ENCODE measurements at places on chromosomes 5 and 9.
A peak's percentile ranks its signal among the peaks of the same experiment; 100 is the strongest.

GRCh38 chr5:67014191-67014590 is 182.4 kb downstream of the CD180 start:
- no peak for DNase-seq

DNA sequence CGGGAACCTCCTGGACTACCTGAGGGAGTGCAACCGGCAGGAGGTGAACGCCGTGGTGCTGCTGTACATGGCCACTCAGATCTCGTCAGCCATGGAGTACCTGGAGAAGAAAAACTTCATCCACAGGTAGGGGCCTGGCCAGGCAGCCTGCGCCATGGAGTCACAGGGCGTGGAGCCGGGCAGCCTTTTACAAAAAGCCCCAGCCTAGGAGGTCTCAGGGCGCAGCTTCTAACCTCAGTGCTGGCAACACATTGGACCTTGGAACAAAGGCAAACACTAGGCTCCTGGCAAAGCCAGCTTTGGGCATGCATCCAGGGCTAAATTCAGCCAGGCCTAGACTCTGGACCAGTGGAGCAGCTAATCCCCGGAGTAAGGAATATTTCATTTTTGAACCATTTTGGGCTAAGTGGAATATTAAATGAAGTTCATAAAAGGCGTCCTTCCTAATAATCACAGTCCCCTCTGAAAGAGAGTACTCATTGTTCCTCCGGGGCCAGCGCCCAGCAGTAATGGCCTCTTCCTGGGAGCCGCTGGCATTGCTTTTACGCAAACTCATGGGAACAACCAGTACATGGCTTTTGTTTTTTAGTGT is 23.6 kb downstream of the QRFP start:
- no peak for DNase-seq

- DNase-seq = no peak
Measured at GRCh38 chr5:40442346-40442745, 237.4 kb upstream of the PTGER4 start.

- DNase-seq = no peak
Measured at GRCh38 chr5:167923396-167923795, 368.0 kb upstream of the WWC1 start.

DNA sequence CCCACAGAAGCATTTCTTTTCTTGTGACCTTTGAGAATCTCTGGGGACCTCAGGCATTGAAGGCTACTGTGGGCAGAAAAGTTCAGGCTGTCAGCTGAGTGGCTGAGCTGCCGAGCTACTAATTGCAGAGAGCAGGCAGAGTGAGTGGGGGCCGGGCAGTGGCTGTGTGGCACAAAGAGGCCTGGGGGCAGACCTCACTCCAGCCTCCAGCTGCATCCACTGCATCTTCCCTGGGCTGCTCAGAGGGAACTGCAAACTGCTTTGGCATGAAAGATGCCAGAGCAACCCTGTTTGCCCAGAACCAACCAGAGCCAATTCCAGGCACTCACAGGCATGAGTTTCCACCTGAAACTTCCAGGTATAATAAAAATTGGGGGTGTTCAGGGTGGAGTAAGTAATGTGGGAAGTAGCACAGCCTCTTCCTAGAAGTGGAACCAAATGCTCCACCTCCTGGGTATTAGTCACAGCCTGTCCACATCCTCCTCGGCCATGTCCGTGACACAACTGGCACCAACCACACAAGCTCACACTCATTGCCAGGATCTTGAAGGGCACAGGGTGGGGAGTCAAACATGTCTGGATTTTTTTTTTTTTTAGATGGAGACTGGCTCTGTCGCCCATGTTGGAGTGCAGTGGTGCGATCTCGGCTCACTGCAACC is 548.9 kb downstream of the BNC2 start:
- peak; percentile 56 for DNase-seq

DNA sequence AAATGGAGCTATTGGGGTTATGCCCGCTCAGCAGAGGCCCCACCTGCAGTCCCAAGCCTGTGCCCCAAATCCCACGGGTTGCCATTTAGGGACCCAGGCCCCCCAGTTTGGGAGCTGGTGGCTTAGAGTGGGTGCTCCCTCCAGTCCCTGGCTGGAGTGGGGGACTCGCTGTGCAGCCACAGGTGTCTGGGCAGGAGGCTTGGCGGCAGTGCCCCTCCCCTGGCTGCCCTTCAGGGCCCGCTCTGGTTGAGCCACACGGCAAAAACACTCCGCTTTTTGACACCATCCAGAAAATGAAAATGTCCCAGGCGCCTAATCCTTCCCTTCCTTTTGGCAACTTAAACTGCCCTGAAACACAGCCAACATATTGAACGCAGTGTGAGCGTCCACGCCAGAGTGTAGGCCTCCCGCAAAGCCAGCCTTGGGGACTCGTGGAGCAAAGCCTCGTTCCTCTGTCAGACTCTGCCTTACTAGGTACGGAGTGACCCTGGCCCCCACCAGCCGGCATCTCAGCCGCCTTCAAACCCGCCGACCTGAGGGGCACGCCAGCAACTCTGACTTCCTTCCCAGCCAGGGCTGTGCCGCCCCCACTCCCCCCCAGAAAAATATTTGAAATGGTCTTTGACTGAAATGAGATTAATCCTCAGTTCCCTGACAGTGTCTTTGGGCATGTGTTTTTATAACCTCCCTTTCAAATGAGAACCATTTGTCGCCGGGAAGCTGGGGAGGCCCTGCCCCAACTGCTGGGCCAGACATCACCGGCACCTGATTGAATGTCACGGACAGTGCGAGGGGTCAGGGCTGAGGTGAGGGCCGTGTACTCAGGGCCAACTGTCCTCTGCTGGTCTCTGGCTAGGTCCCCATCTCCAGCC is 98.5 kb upstream of the LMX1B start:
- DNase-seq = no peak

Data from myocyte (in vitro differentiated cells).